ENCODE measurements at places on chromosomes 6 and 20.

DNA sequence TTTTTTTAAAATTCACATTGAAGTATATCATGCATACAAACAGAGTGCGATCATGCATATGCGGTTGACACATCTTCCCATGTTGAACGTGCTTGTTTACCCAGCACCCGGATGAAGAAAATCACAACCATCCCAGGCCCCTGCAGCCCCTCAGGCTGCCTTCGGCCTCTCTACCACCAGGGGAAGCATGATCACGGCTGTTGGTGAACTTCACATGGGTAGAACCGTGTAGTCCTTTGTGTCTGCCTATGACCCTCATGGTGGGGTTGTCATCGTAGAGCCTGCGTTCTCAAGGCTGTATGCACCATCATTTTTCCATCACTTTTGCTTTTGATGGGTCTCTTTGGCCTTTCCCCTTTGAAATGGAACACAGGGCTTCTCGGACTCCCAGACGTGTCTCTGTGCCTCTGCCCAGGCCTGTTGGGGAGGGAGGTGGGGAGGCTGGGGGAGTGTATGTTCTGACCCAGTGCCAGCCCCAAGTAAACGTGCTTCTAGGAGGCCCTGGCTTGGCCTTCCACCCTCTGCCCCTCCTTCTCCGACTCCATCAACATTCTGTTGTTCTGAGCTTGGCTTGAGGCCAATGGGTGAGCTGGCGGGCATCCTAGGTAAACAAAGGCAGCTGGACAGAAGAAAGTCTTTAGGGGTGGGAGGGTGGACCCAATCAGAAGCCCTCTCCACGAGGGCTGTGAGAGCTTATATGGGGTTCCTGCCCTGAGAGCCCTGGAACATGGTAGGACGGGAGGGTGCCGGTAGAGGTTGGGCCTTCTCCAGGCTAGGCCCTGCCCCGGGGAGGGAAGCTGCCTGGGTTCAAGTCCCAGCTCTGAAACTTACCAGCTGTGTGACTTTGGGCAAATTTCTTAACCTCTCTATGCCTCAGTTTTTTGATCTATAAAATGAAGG lies 39.7 kb downstream of the TGM2 start:
- DNase-seq: peak; percentile 82

- DNase-seq: no peak
These were observed 16.2 kb downstream of the FOXA2 start for GRCh38 chr20:22567944-22568871.

DNA sequence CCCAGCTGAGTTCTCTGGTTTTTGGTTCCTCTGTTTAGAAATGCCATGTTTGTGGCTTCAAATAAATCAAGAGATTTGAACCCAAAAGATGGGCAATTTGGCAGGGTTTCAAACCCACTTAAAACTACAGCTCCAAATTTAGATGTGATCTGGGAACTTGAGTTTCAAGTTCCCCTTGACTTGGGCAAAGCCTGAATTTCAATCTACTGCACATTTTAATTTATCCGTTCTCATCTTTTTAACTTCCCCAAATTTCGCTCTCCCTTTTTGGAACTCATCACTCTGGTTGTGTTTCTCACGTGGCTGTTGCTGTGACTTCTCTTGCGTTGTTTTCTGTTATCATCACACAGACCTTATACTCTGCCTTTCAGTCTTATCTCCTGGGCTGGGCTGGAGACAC lies 230.9 kb downstream of the CDC5L start:
- no peak for DNase-seq

- DNase-seq: no peak
These were observed 143.2 kb upstream of the ZNF217 start for GRCh38 chr20:53736757-53737395.

GRCh38 chr20:63084563-63084927 lies 77.8 kb upstream of the BHLHE23 start:
- no peak for DNase-seq

DNA sequence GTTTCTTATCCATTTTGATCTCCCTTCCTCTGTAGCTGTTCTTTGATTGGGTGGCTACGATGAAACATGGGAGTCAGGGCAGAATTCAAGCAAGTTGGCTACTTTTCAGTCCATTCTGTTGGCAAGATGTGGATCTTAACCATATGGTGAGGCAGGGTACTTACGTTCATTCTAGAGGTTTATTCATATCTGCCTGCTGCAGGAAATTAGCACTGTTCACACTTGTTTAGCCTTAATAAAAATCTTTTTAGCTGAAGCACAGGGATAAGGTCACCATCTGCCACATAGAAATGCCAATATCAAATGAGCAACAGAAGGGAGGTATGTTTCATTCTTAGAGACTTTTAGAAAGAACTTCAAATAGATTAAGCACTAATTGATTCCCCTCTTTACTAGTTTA lies 83.9 kb downstream of the GRIK2 start:
- no peak for DNase-seq

GRCh38 chr6:161088676-161089328 lies 97.2 kb downstream of the MAP3K4 start:
- no peak for DNase-seq

DNA sequence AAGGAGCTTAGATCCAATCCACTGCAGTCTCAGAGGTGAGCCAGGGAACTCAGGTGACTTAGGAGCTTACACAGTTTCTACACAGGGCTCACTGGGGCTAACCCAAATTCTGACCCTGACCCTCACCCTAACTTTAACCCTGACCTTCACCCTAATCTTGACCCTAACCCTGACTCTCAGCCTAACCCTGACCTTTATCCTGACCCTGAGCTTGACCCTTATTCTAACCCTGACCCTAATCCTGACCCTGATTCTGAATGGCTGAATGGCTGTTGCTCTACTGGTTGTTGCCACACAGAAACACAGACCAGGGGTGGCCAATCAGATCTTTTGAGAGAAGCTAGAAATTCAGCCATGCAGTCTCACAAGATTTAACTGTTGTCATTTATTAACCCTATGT lies 180.1 kb downstream of the TSHZ2 start:
- DNase-seq: peak; percentile 18

GRCh38 chr6:100665041-100665380 lies 200.3 kb upstream of the SIM1 start:
- DNase-seq: no peak

GRCh38 chr20:11912013-11912658 lies 5.6 kb upstream of the BTBD3 start:
- DNase-seq: no peak

DNA sequence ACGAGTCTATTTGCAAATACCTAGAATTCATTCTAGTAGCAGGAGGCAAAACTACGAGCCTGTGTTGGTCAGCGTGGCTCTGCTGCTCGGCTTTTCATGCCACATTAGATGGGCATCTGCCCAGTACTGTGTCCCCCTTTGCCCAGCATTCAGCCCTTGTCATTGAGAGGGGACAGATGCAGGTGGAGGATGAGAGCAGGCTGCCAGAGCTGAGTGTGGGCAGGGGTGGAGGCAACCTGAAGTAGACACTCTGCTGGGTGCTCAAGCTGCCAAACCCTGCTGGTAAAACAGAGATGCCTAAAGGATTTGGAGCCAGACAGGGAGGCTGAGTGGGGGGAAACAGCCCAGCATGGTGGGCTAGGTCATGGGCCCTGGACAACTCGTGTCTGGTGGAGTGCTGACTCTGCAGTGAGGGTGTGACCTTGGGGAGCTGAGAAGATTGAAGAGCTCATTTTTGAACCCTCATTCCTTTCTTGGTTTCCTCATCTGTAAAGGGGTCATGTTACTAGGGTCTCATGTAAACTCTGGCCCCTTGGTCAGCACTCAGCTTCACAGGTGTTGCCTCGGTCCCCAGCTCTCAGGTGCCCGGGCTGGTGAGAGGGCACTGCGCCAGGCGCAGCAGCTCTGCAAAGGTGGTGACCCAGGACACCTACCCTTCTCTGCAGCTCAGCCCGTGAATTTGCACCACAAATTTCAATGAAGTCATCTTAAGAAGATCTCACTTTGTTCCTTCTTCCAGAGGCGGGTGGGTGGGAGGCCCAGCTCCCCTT lies 64.2 kb upstream of the BHLHE23 start:
- DNase-seq: no peak

- no peak for DNase-seq
These were observed 103.7 kb downstream of the MYO6 start for GRCh38 chr6:75852721-75853120.

DNA sequence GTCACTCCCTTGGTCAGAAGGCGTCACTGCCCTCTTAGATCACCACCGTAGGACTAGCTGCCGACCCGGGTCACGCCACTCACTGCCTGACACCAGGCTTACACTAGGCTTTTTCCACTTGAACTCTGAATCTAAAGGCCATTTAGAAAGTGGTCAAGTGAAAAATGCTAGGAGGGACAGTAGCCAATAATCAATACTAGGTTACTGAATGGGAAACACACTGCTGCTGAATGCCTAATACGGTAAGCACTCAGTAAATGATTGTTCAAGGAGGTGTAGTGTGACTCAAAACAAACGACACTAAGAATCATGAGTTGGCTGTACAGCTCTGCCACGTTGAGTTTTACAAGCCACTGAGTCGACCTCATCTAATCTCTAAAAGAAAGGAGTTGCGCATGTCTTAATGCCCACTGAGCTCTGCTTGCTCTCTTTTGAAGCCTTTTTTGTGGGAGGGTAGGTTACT lies 760 bp upstream of the IBTK start:
- no peak for DNase-seq

- no peak for DNase-seq
These were observed 488.3 kb downstream of the CDH26 start for GRCh38 chr20:60446267-60447111.

DNA sequence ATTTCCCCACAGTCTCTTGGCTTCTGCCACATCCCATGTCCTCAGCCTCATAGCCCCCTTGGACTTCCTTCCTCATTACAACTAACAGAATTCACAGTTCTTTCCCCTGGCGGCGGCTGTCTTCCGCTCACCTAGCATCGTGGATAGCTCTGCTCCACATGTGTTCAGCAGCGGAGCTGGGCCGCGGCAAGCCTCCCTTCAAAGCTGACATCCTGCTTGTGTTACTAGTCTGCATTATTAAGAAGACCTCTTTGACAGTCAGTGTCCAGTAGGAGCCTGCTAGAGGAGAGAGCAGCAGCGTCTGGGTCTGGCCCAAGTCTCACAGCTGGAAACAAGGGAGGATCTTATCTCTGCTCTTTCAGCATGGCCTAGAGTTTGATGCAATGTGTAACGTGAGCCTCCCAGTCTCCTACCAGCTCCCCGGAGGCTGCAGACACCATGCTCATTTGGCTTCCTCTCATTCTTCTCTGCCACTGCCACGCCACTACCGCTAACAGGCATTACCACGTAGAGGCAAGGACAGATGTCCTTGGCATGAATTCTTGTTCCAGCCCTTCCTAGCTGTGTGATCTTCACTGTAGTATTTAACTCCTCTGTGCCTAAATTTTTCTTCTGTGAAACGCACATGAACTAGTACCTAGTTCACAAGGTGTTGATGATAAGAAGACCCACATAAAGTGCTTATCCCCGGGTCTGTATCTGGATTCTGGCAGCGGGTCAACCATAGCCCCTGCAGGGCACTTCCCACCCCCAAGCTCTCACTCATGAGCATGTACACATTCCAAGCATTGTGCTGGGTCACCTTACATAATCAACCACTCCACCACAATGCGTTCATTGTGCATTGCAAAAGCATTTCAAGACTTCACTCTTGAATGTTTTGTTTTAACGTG lies 107.1 kb upstream of the BACH2 start:
- DNase-seq: no peak

- no peak for DNase-seq
These were observed 155.4 kb downstream of the BMP7 start for GRCh38 chr20:57111028-57111373.

DNA sequence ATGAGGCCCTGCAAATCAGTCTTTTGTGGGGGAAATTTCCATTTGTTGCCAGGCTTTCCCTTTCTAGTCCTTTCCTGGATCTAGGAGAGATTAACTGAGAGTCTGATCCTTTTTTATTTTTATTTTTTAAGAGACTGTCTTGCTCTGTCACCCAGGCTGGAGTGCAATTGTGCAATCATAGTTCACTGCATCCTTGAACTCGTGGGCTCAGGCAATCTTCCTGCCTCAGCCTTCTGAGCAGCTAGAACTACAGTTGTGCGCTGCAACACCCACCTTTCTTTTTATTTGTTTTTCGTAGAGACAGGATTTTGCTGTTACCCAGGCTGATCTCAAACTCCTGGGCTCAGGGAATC lies 22.9 kb downstream of the OR2B2 start:
- no peak for DNase-seq

DNA sequence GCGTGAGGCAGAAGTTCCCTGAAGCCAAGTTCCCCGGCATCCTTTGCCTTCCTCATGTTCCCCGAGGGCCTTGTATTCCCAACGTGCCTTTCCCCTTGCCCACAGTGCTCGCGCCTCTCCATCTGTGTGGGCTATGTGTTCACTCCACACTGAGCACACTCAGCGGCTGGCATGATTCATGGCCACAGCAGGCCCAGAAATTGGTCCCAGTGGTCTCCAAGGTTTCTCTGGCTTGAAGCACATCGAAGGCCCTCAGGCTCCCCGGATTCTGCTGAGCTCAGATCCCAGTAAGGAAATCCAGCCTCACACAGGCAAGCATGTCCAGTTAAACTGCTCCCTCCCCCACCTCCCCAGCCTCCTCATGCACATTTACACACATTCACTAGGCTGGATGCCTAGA lies 123.6 kb downstream of the ISM1 start:
- DNase-seq: no peak

DNA sequence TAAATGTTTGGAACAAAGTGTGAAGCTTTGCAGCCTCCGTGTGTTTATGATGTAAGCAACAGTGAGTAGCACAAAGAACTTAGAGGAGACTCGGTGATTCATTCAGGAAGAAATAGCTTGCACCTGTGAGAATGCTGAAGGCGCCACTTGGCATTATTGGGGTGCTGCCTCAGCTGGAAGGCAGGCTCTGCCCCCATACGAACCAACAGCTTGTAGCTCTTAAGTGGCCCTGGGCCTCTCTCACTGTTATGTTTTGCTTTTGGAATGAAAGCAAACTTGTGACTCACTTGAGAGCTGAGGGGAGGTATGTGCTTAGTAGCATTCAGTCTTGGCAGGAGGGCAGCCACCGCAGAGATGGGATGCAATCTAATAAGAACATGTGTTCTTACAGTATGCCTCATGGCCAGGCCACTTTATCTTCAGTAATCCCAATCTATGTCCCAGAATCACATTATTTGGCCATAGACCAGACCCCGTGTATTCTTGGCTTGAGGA lies 310.7 kb downstream of the EYA4 start:
- no peak for DNase-seq

DNA sequence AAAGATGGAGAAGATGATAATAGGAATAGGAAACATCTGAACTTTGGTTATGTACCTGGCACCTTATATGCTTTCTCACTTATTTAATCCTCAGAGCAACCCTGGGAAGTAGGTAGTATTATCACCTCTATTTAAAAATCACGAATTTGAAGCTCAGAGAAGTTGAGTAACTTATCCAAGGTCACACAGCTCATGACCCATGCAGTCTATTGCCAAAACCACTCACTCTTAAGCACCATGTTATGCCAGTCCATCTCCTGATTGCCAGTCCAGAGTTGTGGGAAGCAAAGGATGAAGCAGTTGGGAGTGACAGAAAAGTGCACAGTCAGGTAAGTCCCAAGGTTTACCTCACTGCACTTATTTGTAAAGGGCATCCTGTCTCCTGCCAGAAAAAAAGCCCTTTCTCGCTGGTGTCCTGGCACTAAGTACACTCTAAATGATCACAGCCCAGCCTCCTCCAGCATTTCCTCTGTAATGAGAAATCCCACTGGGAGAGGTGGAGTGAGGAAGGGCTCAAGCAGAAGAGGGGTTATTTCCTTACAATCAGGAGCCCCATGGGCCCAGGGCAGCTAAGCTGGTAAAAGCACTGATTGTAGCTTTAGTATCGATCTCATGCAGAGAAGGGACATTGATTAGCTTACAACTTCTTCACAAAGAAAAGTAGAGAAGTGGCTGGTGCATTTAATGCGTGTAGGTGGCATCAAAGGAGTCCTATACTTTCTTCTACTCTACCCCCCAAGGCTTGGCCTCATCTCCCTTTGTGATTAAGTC lies 21.3 kb upstream of the SCGN start:
- DNase-seq: no peak

GRCh38 chr20:48052475-48052835 lies 267.2 kb upstream of the SULF2 start:
- DNase-seq: no peak

Measured in vagina (tissue), 2 donors.